ENCODE measurements at places on chromosomes 3 and 15. TPM values are rescaled to one million over a fixed set of nuclear protein-coding genes. Genes with fewer than 3 reads are reported as not detected.

Gene GOLGA8H
- 0.68 TPM for total RNA-seq

Gene CEMIP
- total RNA-seq = 1.2 TPM

Gene SERINC4
- total RNA-seq = not detected

Gene PLCH1
- not detected for total RNA-seq

Gene SLITRK3
- total RNA-seq = not detected

Gene EPHB3
- 5.0 TPM for total RNA-seq

Gene IGDCC3
- not detected for total RNA-seq

Gene SLC28A2
- total RNA-seq = not detected

Gene ERICH6
- total RNA-seq = not detected

Gene CHST14
- total RNA-seq = 16.4 TPM

GRCh38 chr15:95857124-95857757, 473.3 kb upstream of the NR2F2 start:
- H3K27ac ChIP-seq = no peak overlapping the region
- no peaks in the 10 kb centered on the region for H3K27me3 ChIP-seq
- H3K4me3 ChIP-seq = no peak overlapping the region
- no peaks in the 10 kb centered on the region for H3K36me3 ChIP-seq
- H3K4me1 ChIP-seq = no peaks in the 10 kb centered on the region

GRCh38 chr3:188647237-188647636, 493.3 kb downstream of the LPP start:
- peak overlapping the region; percentile 28 for H3K27ac ChIP-seq
- H3K4me3 ChIP-seq = no peak overlapping the region
- no peaks in the 10 kb centered on the region for H3K27me3 ChIP-seq
- no peaks in the 10 kb centered on the region for H3K36me3 ChIP-seq

GRCh38 chr3:67028001-67028784, 30.1 kb downstream of the KBTBD8 start:
- H3K4me1 ChIP-seq = no peaks in the 10 kb centered on the region
- no peaks in the 10 kb centered on the region for H3K27me3 ChIP-seq
- no peak for DNase-seq
- H3K36me3 ChIP-seq = no peaks in the 10 kb centered on the region

DNA sequence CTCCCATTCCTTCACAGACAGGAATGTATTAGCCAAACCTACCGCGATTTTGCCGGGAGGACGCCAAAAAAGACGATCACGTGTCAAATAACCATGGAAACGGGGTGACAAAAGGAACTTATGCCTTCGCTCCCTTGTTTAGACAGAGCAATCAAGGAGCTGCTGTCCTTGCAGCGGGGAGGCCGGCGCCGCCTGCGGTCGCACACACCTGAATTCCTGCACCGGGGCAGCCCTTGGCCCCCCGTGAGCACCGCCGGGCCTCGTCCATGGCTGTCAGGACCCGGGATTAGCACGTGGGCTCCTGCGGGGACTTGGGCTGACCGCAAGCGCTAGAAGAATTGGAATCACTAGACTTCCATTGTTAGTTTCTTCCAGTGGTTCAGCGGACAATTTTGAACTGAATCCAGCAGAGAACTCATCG, 193.1 kb downstream of the SHQ1 start:
- no peak overlapping the region for H3K27ac ChIP-seq
- H3K4me3 ChIP-seq = peak overlapping the region; percentile 45
- H3K36me3 ChIP-seq = no peaks in the 10 kb centered on the region
- H3K27me3 ChIP-seq = no peaks in the 10 kb centered on the region
- no peaks in the 10 kb centered on the region for H3K4me1 ChIP-seq
- no peak for DNase-seq

DNA sequence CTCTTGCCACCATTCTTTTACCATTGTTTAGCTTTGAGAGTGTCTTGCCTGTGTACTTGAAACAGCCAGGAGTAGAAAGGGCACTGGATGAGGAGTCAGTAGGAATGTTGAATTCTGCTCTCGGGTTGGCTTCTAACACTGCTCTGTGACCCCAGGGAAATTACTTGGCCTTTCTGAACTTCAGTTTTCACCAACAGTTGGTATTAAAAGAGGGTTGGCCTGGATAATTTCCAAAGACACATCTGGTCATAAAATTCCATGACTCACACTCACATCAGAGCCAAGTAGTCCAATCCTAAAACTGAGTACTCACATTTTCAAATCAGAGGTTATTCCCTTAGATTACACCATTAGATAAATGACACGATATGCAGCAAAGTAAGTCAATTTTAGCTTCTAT, 141.6 kb downstream of the ECT2 start:
- H3K27me3 ChIP-seq = no peaks in the 10 kb centered on the region
- H3K4me1 ChIP-seq = no peaks in the 10 kb centered on the region
- DNase-seq = no peak
- H3K4me3 ChIP-seq = no peak overlapping the region
- no peaks in the 10 kb centered on the region for H3K36me3 ChIP-seq

- H3K36me3 ChIP-seq = no peaks in the 10 kb centered on the region
- no peaks in the 10 kb centered on the region for H3K4me1 ChIP-seq
- DNase-seq = no peak
- H3K27me3 ChIP-seq = no peaks in the 10 kb centered on the region
- H3K27ac ChIP-seq = no peak overlapping the region
These were observed 56.9 kb downstream of the CEP152 start for GRCh38 chr15:48754011-48754410.

DNA sequence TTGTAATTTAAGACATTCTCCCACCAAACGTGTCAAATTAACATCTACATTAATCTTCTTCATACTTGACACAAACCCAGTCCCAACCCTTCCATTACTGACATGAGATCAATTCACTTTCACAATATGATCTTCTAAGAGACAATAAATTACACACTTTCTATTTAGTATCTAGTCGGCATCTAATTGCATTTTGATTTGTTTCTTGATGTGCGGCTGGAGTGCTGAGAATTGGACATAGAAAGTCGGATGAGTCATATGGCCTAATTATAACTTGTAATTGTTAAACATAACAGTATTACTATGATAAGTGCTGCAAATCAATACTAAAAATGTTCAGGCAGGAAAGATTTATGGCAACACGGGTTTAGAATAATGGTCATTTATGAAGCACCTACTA, 78.4 kb upstream of the RORA start:
- no peak overlapping the region for H3K4me3 ChIP-seq
- H3K27me3 ChIP-seq = no peaks in the 10 kb centered on the region
- no peaks in the 10 kb centered on the region for H3K36me3 ChIP-seq
- DNase-seq = no peak

- no peaks in the 10 kb centered on the region for H3K27me3 ChIP-seq
- no peaks in the 10 kb centered on the region for H3K36me3 ChIP-seq
- H3K27ac ChIP-seq = no peak overlapping the region
- DNase-seq = no peak
- no peak overlapping the region for H3K4me3 ChIP-seq
- H3K4me1 ChIP-seq = no peaks in the 10 kb centered on the region
These were observed 86.4 kb upstream of the ARRDC4 start for GRCh38 chr15:97874139-97874538.

- no peak overlapping the region for H3K27ac ChIP-seq
- no peaks in the 10 kb centered on the region for H3K4me1 ChIP-seq
- no peak overlapping the region for H3K4me3 ChIP-seq
These were observed 340.7 kb downstream of the ROBO1 start for GRCh38 chr3:79427081-79427480.

DNA sequence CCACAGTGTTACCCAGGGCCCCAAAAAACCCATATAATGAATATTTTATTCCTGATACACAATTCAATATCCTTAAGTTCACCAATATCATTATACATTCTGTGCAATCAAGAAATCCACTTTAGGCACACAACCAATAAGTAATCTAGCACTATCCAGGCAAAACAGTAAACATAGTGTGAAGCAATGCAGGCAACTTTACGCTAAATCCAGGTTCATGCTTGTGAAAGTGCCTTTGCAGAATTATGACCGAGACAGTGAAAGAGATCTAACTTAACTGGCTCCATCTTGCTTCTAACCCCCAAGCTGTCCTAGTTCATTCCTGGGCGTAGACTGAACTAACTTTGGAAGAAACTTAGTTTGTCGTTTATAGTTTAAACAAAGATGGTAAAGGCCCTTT, 34.2 kb upstream of the INO80 start:
- no peak overlapping the region for H3K27ac ChIP-seq
- no peak for DNase-seq
- no peaks in the 10 kb centered on the region for H3K27me3 ChIP-seq
- no peak overlapping the region for H3K4me3 ChIP-seq

- no peaks in the 10 kb centered on the region for H3K27me3 ChIP-seq
- H3K4me3 ChIP-seq = no peak overlapping the region
These were observed 11.9 kb downstream of the ARIH2 start for GRCh38 chr3:48930590-48930989.

- DNase-seq = peak; percentile 68
- peaks cover 72% of the 10 kb centered on the region for H3K36me3 ChIP-seq
- peaks cover 12% of the 10 kb centered on the region for H3K4me1 ChIP-seq
- peak overlapping the region; percentile 83 for H3K27ac ChIP-seq
These were observed 57.5 kb upstream of the HACD2 start for GRCh38 chr3:123642182-123642956.

GRCh38 chr3:161920196-161920595, 423.6 kb downstream of the OTOL1 start:
- H3K4me1 ChIP-seq = peaks cover 1% of the 10 kb centered on the region
- no peak overlapping the region for H3K27ac ChIP-seq
- H3K27me3 ChIP-seq = no peaks in the 10 kb centered on the region
- H3K4me3 ChIP-seq = no peak overlapping the region
- no peak for DNase-seq
- no peaks in the 10 kb centered on the region for H3K36me3 ChIP-seq

DNA sequence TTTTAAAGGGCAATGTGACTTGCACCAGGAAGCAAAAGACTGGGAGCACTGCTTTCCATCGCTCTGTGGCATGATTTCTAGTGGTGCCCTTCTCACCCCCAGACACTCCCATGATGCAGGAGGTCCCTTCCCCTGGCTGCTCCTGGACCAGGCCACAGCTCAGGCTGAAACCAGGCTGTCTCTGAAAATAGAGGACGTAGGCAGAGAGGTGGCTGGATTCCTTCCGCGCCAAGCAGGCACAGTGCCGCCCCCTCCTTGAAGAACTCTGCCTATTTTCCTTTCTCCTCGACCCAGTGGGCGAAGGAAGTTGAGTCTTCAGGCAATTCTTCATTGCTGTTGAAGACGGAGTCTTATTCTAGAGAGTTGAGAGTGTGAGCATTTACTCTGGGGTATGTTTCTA, 489.4 kb upstream of the TBL1XR1 start:
- no peaks in the 10 kb centered on the region for H3K36me3 ChIP-seq
- no peak for DNase-seq
- H3K27me3 ChIP-seq = no peaks in the 10 kb centered on the region
- H3K4me1 ChIP-seq = no peaks in the 10 kb centered on the region
- no peak overlapping the region for H3K27ac ChIP-seq

- H3K4me1 ChIP-seq = no peaks in the 10 kb centered on the region
- no peaks in the 10 kb centered on the region for H3K27me3 ChIP-seq
- no peak overlapping the region for H3K27ac ChIP-seq
- no peak for DNase-seq
- H3K36me3 ChIP-seq = no peaks in the 10 kb centered on the region
These were observed 616.1 kb upstream of the ALCAM start for GRCh38 chr3:104750581-104750980.

- no peak for DNase-seq
- H3K27ac ChIP-seq = no peak overlapping the region
- H3K4me1 ChIP-seq = peaks cover 28% of the 10 kb centered on the region
- no peak overlapping the region for H3K4me3 ChIP-seq
These were observed 283.5 kb downstream of the CHL1 start for GRCh38 chr3:480070-480469.

DNA sequence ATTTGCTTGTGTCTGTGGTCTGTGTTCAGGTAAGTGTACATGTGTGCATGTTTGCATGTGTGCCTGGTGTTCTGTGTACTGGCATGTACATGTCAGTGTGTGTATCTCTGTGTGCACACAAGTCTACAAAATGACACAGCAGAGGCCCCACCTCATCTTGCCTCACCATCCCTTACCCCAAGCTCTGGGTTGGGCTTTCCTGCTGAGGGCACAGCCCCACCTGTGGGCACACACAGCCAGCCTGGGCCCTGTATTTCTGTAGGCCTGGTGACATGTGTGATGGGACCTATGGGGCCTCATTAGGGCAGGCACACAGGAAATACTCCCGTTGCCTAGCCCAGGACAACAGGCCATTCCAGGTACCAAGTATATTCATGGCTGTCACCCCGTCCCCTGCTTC, 13.5 kb downstream of the VIPR1 start:
- H3K27ac ChIP-seq = peak overlapping the region; percentile 87
- no peak for DNase-seq
- peaks cover 17% of the 10 kb centered on the region for H3K4me1 ChIP-seq

DNA sequence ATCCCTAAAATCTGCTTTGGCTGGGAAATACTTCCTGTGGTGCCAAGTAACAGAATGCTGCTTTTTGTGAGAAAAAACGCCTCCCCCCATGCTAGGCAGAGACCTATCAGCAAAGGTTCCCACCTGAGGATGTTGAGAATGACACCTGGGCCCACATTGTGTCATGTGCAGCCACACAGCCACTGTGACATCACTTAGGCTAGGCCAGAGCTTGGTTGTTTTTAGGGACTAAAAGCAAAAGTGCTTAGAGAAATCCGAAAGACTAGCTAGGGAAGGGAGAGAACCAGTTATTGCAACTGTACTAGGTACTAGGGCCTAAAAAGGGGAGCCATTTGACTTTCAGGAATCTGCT, 6.2 kb downstream of the ZDHHC3 start:
- no peaks in the 10 kb centered on the region for H3K27me3 ChIP-seq
- H3K27ac ChIP-seq = no peak overlapping the region
- no peak overlapping the region for H3K4me3 ChIP-seq
- H3K36me3 ChIP-seq = no peaks in the 10 kb centered on the region
- peaks cover 6% of the 10 kb centered on the region for H3K4me1 ChIP-seq

DNA sequence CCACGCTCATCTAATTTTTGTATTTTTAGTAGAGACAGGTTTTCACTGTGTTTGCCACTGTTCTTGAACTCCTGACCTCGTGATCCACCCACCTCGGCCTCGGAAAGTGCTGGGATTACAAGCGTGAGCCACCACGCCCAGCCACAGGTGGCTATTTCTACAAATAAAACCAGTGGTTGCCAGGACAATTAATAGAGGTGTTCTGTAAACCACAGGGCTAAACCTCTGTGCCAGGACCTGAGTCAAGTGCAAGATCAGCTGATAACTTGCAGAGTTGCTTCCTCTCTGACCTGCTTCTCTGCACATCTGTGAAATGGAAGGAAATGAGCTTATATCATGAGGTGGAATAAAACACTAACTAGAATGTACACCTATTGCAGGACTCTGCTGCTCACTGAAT, 72.8 kb downstream of the CD200R1L start:
- no peaks in the 10 kb centered on the region for H3K36me3 ChIP-seq
- no peaks in the 10 kb centered on the region for H3K27me3 ChIP-seq

DNA sequence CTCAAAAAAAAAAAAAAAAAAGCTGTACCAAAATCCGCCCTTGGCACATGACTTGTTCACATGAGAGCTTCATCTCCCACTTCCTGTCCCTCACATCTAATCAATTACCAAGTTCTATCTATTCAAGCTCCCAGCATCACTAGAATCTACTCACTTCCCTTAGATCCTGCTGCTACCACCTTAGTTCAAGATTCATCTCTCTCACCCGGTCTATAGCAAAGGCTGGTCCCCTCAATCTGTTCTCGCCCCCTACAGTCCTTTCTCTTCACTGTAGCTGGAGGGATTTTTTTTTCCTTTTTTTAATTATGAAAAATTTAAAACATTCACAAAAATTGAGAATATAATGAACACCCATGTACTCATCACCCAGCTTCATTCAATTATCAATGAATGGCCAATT, 16.7 kb upstream of the GPR160 start:
- DNase-seq = no peak
- no peak overlapping the region for H3K27ac ChIP-seq

GRCh38 chr15:77571181-77571580, 61.5 kb downstream of the LINGO1 start:
- H3K4me1 ChIP-seq = no peaks in the 10 kb centered on the region
- DNase-seq = no peak
- H3K4me3 ChIP-seq = no peak overlapping the region
- no peaks in the 10 kb centered on the region for H3K36me3 ChIP-seq

Measured in thoracic aorta (tissue), 2 donors.